ENCODE measurements at places on chromosomes 6 and 20.
A peak's percentile ranks its signal among the peaks of the same experiment; 100 is the strongest.

- no peak for DNase-seq
These were observed 136.3 kb upstream of the NEDD9 start for GRCh38 chr6:11368760-11369159.

- peak; percentile 3 for DNase-seq
These were observed 35.3 kb downstream of the CD2AP start for GRCh38 chr6:47512872-47513271.

GRCh38 chr6:158869826-158870648 lies 50.9 kb upstream of the EZR start:
- DNase-seq = peak; percentile 98

- no peak for DNase-seq
These were observed 212.2 kb downstream of the ARHGAP18 start for GRCh38 chr6:129497481-129498441.

GRCh38 chr6:2209226-2209809 lies 36.1 kb downstream of the GMDS start:
- DNase-seq = peak; percentile 82

DNA sequence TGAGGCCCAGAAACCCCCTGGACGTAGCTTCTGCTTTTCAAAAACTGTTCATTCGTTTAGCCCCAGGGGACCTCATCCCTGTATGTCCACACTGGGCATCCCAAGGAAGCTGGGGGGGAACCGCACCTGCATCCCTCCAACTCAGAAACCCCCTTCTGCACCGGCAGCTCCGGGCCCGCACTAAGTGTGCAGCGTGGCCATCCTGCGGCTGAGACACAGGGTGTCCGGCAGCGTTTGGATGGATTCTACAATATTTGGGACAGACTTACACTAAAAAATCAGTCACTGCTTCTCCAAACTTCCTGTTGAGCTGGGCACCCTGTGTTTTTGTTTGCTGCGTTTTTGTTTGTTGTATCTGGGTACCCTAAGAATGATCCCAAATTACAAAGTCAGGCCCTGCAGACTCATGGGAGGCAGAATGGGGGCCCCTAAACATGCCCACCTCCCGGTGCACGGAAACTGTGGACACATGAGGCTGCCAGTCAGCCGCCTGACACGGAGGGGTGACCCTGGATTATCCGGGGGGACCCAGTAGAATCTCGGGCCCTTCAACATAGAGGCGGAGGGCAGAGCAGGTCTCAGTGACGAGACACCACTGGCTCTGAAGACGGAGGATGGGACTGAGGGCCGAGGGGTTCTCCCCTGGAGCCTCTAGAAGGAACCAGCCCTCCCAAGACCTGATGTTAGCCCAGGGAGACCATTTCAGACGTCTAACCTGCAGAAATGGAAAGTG lies 88.2 kb upstream of the BHLHE23 start:
- DNase-seq = no peak

GRCh38 chr6:92826633-92827032 lies 592.7 kb downstream of the EPHA7 start:
- DNase-seq = no peak

DNA sequence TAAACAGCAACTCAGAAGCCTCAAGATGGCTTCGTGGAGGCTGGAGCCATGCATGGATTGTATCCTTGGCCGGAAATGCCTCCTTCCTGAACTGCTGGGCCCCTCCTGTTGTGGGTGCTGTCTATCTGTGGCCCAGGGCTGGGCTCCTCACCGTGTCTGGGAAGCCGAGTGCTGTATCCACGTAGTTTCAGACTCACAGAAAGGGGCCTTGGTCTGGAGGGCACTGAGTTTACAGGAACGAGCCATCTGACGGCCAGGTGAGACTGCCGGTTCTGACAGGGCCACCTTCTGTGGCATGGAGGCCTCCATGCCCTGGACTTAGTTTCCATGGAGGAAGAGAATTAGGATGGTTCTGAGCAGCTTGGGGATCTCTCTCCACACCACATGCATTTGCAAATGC lies 142.2 kb downstream of the ERMARD start:
- DNase-seq = no peak

- DNase-seq = no peak
These were observed 215.2 kb upstream of the TAB2 start for GRCh38 chr6:149102324-149102723.

GRCh38 chr6:3882431-3882830 lies 33.3 kb downstream of the FAM50B start:
- DNase-seq = no peak

DNA sequence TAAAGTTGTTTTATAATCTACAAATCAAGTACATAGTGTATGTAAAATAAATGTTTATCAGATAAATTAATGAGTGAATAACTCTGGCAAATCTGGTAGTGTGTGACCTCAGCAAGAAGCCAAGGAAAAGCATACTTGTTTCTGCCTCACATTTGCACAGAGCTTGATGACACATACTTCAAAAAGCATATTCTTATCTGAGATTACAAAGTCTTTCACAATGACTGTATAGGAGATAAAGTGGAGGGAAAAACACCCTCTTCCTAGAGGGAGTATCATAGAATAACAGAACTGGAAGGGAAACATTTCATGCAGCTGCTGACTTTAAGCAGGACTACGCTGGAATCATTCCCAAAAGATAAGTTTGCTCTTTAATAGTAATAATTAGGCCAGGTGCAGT lies 28.1 kb upstream of the AKAP7 start:
- no peak for DNase-seq

- DNase-seq = no peak
These were observed 554.0 kb upstream of the NOX3 start for GRCh38 chr6:156009656-156010055.

- no peak for DNase-seq
These were observed 123.0 kb downstream of the BANF2 start for GRCh38 chr20:17822540-17823408.

GRCh38 chr20:44422083-44422482 lies 53.6 kb upstream of the TTPAL start:
- DNase-seq = peak; percentile 64

- DNase-seq = peak; percentile 18
These were observed 718.7 kb upstream of the ADGRB3 start for GRCh38 chr6:67916399-67916798.

- DNase-seq = no peak
These were observed 2.1 kb downstream of the PTK6 start for GRCh38 chr20:63534831-63535651.

DNA sequence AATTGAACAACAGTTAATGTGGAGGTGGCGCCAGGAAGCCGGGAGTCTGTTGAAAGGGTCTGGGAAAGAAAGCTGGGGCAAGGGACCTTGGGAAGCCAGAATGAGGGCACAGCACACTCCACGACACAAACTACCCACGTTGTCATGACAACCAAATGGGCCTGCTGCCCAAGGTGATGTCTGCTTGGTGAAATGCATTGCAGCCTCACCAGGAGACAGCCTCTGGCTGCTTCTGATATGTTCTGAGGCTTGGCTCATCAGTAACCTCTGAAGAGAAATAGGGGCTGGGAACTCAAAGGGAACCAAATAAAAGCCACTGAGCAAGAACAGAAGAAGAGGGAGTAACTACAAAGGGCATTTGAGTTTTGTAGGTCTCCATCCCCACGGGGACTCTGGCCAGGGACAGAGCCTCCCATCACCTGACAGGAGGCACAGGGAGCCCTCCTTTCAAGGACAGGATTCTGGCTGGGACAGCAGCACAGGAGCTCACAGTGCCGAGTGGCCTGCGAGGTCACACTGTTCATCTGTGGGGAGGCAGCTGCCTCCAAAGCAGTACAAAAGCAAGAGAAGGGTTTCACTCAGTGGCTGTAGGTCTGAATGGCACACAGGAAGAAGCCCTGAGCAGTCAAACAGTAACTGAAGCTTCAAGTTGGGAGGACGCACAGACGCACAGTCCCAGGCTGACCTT lies 44.6 kb upstream of the KCNK16 start:
- no peak for DNase-seq

DNA sequence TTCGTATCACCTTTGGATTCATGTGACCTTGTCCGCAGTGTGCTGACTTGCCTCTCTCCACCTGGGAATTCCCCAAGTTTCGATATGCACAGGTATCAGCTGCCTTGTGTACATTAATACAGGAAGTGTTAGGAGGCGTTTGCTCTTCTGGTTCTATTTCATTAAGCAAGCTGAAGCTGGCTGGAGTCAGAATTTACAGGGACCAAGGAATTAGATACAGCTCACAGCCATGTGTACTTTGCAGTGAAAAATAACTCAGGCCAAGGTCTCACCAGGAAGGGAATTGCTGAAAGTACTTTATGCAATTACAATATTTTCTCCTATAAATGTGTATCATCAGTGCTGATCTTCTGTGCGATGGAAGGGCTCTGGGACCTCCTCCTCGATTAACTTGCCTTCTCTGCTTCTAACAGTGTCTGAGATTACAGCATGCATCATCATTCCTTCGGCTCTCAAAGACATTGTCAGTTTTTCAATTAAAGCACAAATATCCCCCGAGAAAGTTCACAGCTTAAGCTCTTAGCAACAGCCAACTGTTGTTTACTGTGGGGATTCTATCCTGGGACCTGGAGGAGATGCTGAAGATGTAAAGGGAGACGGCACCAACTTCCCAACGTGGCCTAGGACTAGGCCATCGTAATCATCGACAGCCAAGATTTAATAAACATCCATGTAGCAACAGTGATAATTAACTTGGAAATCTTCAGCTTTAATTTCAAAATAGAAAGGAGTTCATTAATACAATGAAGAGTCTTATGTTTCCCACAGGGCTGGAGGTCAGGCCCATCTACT lies 13.8 kb upstream of the TIAM2 start:
- peak; percentile 40 for DNase-seq

- DNase-seq = no peak
These were observed 10.1 kb downstream of the SMIM28 start for GRCh38 chr6:138387577-138388368.

DNA sequence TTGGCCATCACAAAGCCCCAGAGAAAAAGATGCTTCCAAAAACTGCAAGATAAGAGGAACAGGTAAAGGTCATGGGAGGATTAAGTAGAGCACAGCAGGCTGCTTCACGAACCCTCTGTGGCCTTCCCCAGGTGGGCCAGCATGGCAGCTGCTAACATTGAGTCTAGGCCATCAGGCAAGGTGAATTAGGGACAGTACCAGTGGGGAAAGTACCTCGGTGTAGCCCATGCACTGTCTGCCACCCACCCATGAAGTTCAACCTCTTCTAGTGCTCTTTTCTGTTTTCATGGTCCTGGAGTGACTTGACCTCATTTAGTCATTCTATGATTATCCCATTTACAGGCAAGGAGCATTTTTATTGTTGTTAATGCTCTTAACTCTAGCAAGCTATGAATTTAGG lies 108.6 kb upstream of the DUSP22 start:
- no peak for DNase-seq

DNA sequence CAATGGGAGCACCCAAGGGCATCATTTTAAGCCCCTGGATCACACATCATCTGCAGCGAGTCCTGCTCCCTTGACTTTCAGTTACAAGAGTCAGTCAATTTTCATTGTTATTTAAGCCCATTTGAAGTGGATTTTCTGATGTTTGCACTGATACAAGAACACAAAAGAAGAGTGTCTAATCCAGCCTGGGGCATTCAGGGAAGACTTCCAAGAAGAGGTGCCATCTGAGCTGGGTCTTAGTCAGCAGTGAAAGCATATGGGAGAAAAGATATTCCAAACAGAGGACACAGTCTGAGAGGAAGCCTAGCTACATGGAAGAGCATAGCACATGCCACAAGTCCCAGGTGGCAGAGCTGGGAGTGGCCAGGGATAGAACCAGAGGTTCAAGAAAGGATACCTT lies 10.4 kb upstream of the FOXP4 start:
- DNase-seq = peak; percentile 62

DNA sequence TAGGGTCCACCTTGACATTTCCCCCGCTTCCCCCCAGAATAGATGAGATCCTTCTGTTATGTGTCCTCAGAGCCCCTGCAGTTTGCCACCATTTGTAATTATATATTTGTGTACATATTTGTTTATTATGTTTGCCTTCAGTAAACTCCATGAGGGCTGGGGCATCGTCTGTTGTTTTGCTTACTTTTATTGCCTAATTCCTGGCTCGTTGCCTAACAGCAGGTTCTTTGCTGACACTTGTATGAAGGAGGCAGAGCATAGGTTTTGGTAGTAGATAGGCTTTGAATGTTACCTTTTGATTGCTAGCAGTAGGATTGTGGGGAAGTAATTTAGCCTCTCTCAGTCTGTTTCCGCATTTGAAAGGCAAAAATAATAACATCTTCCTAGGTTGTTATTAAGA lies 9.9 kb downstream of the MAP3K4 start:
- DNase-seq = peak; percentile 70

GRCh38 chr6:104579310-104579863 lies 280.3 kb downstream of the HACE1 start:
- peak; percentile 48 for DNase-seq

DNA sequence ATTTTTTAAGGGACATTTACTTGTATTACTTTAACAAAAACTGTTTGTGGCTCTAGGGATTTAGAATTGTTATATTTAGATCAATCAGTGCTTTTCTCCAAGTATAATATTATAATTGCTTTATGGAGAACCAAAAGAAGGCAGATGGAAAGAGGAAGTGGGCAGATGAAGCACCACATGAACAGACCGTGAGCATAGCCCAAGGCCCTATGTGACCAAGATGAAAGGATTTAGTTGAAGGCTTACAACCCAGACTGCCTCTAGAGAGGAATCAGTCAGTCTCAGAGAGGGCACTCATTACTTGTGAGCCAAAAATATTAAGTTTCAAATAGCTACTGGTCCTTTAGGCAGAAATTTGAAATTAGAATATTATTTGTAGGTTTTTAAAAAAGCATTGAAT lies 102.3 kb upstream of the IMPG1 start:
- DNase-seq = no peak

DNA sequence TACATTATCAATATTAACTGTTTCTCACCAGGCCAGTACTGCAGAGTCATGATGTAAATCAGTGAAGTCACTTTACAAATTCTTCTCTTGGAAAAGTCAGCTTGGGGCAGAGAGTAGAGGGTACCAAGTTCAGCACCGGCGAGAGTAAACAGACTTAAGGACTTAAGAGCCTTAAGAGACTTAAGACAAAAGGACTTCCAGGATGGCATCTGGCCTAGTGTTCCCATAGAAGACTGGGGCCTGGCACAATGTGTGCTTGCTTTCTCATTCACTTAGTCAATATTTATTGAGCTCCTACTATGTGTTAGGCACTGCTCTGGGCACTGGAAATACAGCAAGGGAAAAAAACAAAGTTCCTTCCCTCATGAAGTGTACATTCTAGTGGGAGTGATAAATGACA lies 1.4 kb upstream of the SNPH start:
- no peak for DNase-seq

GRCh38 chr20:5061213-5061612 lies 58.5 kb downstream of the PCNA start:
- peak; percentile 91 for DNase-seq

- DNase-seq = no peak
These were observed 4.4 kb downstream of the CNKSR3 start for GRCh38 chr6:154506108-154506507.

- DNase-seq = peak; percentile 77
These were observed 119.7 kb downstream of the MYLK4 start for GRCh38 chr6:2630891-2631571.

GRCh38 chr6:2111162-2111677 lies 134.2 kb downstream of the GMDS start:
- DNase-seq = peak; percentile 75

DNA sequence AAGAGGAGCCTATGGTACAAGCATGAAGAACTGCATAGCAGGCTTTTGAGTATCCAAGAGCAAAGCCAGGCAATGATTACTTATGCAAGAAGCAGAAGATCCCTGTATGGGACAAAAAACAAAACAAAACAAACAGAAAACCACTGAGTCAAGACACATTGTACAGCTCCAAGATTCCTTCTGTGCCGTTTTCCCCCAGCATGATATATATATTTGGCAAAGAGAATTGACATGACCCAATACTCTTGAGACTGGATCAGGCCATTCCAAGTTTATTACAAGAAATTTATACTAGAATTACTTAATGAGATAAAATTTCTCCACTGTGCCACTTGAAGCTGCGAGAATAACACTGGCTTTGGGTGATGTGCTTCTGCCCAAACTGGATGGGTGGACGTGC lies 65.5 kb downstream of the TRMT11 start:
- DNase-seq = no peak
